ENCODE measurements at places on chromosomes 11 and 22.

DNA sequence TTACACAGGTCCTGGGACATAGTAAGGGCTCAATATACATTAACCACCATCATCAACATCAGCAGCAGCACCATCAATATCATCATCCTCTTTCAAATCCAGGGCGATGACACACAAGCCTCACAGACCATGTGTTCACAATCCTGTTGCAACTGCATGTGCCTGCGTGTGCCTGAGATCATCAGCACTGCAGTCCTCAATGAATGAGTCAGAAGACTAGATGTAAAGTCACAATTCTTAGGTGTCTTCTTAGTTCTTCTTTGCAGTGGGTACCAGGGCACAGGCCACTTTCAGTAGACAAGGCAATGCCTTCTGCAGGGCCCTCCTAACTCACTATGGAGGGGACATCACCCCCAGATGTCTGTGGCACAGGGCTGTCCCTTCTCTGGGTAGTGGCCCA is 111.1 kb downstream of the MYO18B start:
- no peak for DNase-seq

DNA sequence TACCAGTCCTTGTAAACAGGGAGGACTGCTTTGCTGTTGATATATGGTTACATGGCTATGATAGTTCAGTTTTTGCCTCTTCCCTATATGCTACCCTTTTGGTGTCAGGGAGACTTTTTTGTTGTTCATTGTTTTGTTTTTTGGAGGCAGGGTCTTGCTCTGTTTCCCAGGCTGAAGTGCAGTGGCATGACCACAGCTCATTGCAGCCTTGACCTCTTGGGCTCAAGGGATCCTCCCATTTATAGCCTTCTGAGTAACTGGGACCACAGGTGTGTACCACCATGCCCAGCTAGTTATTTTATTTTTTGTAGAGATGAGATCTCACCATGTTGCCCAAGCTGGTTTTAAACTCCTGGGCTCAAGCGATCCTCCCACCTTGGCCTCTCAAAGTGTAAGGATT is 38.6 kb upstream of the SPTBN2 start:
- DNase-seq = no peak

GRCh38 chr11:87431392-87431791 is 393.7 kb downstream of the TMEM135 start:
- no peak for DNase-seq

GRCh38 chr11:27398400-27398770 is 35.4 kb upstream of the CCDC34 start:
- no peak for DNase-seq

GRCh38 chr11:88039476-88040147 is 135.6 kb downstream of the RAB38 start:
- no peak for DNase-seq

GRCh38 chr11:68749229-68750123 is 1.8 kb downstream of the TESMIN start:
- DNase-seq = peak; percentile 20

- DNase-seq = no peak
These were observed 897.2 kb downstream of the TBC1D22A start for GRCh38 chr22:47659467-47660223.

GRCh38 chr11:120338107-120338933 is 2.1 kb downstream of the ARHGEF12 start:
- peak; percentile 40 for DNase-seq

- no peak for DNase-seq
These were observed 97.4 kb downstream of the FDX1 start for GRCh38 chr11:110527146-110527545.

DNA sequence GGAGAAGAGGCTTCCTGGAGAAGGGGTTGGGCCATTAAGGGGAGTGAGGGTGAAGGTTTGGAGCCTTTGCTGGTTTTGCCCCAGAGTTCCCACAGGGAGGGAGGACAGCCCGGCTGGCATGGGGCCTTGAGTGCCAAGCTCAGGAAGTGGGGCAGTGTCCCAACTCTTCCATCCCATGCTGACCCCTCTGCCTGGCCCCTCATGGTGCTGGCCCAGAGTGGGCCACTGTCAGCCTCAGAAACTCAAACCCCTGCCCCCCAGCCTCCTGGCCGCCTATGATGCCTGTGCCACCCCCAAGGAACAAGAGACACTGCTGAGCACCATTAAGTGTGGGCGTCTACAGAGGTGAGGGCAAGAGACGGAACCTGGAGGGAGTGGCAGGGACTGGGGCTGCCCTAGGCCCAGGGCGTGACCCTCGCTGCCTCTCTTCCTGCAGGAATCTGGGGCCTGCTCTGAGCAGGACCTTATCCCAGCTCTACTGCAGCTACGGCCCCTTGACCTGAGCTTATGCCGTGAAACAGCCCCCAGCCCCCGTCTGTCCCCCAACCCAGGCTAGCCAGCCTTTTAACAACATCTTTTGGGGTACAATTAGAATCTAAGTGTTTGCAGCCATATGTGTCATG is 5.4 kb downstream of the MUS81 start:
- no peak for DNase-seq

DNA sequence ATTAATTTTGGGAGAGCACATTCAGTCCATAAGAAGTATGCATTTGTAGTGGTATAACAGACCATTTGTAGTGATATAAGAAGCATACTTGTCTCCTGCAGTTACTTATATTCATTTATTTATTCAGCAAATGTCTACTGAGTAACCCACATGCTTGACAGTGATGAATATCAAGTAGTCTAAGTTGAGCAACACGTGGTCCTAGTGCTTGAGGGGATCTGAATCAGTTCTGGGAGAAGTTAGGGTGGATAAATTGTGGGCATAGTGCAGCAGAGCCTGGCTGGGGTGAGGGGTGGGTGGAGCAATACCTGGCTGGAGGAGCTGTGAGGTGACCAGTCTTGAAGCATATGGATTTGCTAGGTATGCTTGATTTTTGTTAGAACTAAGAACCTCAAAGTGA is 24.3 kb downstream of the STX3 start:
- DNase-seq = no peak

DNA sequence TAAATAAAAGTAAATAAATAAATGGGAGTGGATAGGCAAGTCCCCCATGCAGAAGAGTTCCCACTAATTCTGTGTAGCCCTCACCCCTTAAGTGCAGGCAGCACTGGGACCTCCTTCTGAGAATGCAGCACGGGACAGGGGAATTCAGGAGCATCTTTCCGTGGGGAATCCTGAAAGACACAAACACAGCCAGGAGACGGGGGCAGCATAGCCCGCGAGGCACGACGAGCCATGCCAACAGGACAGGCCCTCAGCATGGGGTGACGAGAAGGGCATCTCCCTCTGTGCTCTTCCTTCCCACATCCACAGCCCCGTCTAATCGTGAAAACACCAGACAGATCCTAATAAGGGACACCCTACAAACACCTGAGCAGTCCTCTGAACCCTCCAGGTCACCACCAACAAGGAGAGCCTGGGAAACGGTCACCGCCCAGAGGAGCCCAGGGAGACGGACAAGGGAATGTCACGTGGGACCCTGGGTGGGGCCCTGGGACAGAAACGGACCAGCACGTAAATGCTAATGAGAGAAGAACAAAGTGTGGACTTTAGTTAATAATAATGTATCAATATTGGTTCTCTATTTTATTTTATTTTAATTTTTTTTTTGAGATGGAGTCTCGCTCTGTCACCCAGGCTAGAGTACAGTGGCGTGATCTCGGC is 6.8 kb downstream of the KRTAP5-5 start:
- no peak for DNase-seq

DNA sequence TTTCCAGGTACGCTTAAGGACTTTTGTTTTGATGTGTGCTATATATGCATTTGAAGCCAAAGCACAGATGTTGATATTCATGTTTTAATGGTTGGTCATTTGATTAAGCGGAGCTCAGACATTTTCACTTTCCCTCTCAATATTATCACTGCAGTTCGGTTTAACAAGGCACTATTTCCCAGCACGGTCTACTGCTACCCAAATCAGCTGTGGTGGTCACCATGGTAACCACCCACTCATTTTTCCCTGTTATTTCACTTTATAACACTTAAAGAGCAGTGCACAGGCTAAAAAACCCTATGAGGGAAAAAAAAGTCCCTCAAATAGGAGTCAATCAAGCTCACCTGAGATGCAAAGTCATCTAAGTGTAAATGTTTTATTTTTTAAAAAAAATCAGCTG is 439.6 kb upstream of the CCDC90B start:
- DNase-seq = no peak

- DNase-seq = peak; percentile 75
These were observed 5.9 kb downstream of the TAB1 start for GRCh38 chr22:39405346-39406085.

GRCh38 chr22:39148727-39149535 is 3.5 kb downstream of the CBX7 start:
- no peak for DNase-seq

DNA sequence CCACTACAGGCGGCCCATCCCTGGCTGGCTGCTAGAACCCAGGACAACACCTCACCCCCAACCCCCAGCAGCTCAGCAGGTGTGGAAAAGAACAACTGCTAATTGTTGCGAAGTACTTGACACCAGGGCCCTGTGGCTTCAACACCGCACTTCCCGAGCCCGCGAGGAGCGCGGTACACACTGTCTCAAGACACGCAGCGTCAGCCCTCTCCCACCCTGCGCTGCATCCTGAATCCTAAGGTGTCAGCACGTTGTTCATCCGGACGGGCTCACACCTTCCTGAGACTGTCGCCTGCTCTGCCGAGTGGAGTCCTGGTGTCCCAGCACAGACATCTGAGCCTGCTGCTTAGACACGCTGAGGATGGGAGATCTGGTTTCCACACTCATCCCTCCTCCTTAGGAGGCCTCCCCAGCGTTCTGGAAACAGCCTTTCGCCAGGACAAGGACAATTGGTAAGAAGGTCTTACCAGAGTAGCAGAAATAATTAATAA is 1336.2 kb downstream of the BRD1 start:
- no peak for DNase-seq

DNA sequence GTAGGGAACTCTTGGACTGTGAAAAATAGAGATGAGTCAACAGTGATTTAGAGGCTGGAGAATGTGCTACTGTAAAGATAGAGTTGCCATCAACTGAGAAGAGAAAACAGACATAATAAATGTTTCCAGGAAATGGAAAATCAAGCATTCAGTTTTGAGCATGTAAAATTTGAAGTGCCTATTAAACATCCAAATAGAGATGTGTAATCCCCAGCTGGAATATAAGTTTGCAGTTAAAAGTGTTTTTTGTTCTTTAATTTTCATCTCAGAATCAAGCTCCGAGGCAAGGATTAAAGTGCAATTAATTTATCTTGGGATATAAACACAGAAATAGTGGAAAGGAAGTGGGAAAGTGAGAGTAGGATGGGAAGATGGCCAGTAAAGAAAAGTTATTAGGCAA is 666.0 kb upstream of the RAG2 start:
- DNase-seq = peak; percentile 10

DNA sequence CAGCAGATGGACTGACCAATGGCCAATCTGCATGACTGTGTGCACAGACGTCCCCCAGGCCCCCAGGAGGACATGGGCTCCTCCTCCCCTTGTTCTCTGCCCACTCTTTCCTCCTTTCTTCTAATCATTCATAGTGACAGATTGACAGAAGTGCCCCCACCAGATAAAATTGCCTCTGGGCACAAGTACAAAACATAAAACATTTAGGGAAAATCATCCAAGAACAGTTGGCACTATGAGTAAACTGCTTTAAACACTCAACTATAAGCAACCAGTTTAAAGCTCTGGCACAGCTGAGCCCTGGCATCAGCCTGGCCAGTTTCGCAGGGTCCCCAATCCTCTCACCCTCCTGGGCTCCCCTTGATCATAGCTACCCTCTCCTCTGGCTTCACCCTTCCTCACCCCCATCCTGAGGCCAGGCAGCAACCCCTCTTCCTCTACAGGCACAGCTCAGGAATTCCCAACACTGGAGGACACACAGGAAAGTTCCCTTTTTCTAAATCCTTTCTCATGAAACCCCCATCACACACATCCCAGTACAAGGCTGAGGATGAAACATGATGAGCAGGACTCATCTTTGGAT is 232.9 kb downstream of the BUD13 start:
- DNase-seq = no peak

GRCh38 chr11:75611823-75612222 is 49.8 kb downstream of the SERPINH1 start:
- DNase-seq = no peak

DNA sequence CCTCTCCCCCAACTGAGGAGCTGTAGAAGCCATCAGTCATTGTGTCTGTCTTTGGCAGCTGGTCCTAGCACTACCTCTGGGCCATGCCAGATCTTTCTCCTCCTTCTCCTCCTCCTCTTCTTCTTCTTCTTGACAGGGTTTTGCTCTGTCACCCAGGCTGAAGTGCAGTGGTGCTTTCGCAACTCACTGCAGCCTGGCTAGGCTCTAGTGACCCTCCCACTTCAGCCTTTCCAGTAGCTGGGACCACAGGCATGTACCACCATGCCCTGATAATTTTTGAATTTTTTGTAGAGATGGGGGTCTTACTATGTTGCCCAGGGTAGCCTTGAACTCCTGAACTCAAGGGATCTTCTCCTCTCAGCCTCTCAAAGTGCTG is 50.1 kb upstream of the SHANK2 start:
- no peak for DNase-seq

GRCh38 chr11:14971865-14972580 is at the start of gene CALCA:
Gene CALCA (minus strand): TSS chr11:14972351. CDS start chr11:14971192, 1,159 bp downstream.
- no peak for DNase-seq

DNA sequence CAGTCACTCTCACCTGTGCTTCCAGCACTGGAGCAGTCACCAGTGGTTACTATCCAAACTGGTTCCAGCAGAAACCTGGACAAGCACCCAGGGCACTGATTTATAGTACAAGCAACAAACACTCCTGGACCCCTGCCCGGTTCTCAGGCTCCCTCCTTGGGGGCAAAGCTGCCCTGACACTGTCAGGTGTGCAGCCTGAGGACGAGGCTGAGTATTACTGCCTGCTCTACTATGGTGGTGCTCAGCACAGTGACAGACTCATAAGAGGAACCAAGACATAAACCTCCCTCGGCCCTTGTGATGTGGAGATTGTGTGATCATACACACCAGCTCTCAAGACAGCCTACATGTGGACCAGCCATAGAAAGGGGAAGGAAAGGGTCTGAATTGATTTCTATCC is 113.3 kb downstream of the ZNF280B start:
- DNase-seq = no peak

GRCh38 chr11:69950621-69951020 is 127.5 kb upstream of the ANO1 start:
- DNase-seq = no peak

DNA sequence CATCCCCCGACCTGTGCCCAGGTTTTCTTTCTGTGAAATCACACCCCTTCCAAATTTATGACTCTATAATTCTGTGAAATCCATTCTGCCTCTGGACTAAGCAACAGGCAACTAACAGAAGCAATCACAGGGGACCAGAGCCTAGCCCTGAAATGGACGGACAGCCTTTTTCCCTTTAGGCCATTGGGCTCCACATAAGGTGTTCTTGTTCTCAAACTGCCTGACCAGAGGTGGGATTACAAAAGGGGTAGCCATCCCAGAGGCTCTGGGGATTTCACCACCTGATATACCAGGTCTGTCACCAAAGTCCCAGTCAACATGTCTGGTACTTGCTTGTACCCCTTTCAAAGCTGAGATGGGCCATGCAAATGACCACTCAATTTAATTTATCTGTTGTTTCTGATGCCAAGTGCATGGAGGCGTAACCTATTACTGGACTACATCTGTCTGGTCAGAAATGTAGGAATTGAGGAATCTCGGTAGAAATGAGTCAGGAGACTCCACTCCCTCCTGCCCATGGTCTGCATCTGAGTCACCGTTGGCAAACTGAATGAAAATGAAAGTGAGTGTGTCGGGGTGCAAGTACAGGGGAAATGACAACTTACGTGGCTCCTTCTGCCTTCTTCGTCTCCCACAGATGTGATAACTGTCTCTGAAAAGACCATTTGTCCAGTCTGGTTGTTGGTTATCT is 10.2 kb downstream of the DKK3 start:
- peak; percentile 90 for DNase-seq
